ENCODE measurements at places on chromosomes 3 and 15. TPM values are rescaled to one million over a fixed set of nuclear protein-coding genes. Genes with fewer than 3 reads are reported as not detected.

ARL14 gene
- polyA plus RNA-seq = not detected

MEX3B gene
- polyA plus RNA-seq = 11.8 TPM

PCYT1A gene
- 38.8 TPM for polyA plus RNA-seq

DNA sequence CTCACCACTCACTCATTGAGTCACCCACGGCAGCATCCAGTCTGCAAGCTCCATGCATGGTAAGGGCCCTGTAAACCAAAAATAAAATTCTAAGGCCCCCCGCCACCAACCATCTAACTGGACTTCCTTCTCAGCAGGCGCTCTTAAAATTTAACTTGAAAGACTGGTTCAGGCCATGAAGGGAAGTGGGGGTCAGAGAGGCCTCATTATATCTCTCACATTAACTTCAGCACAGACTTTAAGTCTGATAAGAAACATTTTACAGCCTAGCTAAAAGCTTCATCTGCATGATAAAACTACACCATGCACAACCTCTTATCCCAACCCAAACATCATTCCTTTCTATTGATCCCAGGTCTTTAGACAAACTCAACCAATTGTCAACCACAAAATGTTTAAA lies 38.5 kb downstream of the FBLN2 start:
- no peak for DNase-seq

GRCh38 chr3:28328188-28329151 lies 20.1 kb upstream of the ZCWPW2 start:
- DNase-seq = no peak

DNA sequence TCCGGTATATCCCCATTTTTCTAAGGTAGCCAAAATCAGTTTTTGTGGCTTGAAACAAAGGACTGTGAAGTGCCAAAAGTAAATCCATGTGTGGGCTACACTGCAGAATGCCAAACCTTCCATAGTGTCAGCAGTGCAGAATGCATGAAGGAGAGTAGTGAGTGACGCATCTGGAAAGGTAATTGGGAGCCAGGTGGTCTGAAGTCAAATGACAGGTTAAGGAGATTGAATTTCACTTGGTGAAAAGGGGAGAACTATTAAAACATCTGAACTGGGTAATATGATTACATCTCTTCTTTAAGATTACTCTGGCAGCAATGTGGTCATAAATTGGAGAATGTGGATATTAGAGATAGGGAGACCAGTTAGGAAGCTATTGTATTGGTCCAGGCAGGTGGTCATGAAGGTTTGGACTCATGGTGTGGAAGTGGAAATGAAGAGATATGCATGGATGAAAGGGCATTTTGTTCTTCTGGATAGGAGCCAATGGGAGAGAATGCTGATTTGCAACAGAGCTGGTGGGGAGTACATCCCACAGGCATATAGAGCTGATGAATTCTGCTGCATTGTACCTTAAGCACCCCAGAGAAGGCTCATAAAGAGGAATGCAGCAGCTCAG lies 118.2 kb downstream of the ECT2 start:
- DNase-seq = no peak

GRCh38 chr15:67945951-67946700 lies 106.3 kb upstream of the RNU6-1 start:
- no peak for DNase-seq

GRCh38 chr15:73982222-73982962 lies 9.7 kb downstream of the STOML1 start:
- no peak for DNase-seq

GRCh38 chr3:32186876-32187275 lies 51.6 kb upstream of the CMTM8 start:
- DNase-seq = no peak

GRCh38 chr15:92448370-92448769 lies 54.7 kb downstream of the ST8SIA2 start:
- no peak for DNase-seq

DNA sequence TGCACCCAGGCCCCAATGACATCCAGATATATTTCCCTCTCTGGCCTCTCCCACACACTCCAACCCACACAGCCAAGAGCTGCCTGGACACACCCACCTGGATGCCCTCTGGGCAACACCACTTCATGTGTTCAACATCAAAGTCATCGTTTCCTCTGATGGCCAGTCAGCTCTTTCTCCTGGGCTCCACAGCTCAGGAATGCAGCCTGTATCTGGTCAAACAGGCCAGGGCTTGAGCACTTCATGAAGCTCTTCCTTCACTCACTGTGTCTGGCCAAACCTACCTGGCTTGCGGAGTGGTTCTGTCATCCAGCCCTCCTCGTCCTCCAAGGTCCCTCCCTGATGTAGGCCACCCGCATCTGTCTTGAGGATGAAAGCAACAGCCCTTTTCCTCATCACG lies 35.8 kb upstream of the SLC6A11 start:
- DNase-seq = no peak

DNA sequence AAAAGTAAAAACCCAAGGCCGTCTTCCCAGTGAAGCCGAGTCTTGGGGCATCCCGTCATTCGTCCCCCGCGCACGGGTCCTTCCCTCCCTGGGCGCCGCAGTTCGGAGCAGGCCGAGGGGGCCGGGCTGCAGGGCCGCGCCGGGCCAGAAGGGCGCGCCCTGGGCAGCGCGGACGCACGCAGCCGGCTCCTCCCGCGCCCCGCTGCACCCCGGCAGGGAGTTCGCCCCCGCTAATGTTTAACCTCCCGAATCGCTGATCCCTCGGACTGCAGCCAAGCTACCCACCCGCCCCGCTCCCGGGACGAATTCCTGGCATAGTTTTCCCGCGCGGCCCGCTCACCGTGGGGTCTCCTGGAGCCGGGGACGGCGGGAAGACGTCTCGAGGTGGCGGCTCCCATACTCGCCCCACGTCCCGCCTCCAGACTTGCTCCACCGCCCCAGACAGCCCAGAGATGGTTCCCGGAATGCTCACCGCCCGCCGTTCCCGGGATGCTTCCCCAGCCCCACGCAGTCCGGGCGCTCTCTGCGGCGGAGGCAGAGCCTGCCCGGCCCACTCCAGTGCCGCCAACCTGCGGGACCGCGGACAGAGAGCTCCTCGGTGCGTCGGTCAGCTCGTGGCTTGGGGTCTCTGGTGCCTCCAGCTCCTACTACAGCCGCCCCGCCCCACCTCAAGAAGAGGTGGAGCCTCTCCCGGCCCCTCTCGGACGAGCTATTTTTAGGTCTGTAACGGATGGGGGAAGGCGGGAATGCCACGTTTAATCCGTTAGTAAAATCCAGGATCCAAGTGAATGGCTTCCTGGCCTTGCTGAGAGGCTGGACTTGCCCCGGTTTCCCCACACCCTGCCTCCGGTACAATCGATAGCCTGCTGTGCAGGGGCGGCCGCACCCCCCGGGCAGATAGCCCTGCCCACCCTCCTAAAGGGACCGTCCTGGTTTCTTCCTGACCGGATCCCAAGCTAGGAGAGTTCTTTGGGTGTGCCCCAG lies at the start of gene DZIP1L:
DZIP1L (minus strand) TSS at position 621 of the 984 bp plus-strand sequence. CDS start 11,637 bp downstream, outside the sequence.
- peak; percentile 58 for DNase-seq

DNA sequence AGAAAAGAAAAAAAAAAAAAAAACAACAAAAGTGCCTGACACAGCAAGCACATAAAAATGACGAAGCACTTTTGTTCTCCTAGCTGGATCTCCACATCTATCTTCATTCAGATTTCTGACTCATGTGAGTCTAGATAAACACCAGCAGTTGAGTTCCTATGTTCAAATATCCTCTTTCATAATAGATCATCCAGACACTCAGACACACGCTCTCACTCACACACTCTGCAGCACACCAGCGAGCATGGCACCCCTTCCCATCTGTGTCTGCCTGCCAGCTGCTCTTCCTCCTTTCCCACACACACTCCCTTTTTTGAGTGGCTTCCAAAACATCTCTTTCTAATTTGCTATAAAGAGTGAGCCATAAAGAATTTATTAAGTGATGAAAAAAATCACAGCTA lies 19.8 kb upstream of the CELF6 start:
- DNase-seq = no peak

- no peak for DNase-seq
Measured at GRCh38 chr3:57559526-57559925, 3.5 kb downstream of the PDE12 start.

Data from right renal cortex interstitium (tissue), 3 donors.